ENCODE measurements at places on chromosomes 4 and X. TPM values are rescaled to one million over a fixed set of nuclear protein-coding genes. Genes with fewer than 3 reads are reported as not detected.

Gene EMCN
- total RNA-seq, result 15.3 TPM

Gene RPA4
- total RNA-seq, result 0.82 TPM

Gene TMPRSS11B
- total RNA-seq, result not detected

DNA sequence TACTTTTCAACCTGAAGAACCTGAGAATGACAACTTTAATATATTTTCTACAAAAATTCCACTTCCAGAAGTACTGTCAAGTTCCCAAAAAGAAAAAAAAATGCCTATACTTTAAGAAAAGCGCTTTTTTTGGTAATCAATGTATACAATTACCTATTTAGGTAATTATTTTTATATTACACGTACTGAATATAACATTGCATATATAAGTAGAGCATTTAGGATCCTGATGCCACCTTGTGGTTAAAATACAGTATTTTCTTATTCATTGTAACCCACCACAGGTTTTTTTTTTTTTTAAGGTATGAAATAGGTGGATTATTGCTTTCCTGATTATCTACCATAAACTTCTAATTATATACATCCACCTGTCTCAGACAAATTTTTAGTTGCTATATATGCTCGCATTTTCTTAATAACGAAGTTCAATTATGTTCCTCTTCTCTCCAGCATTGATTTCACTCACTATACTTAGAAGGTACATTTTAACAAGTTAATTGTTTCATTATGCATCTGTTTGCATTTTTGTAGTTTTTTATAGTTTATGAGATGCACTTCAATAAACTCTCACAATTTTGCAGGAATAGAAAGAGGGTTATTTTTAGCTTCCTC, 5.2 kb downstream of the MAP9 start:
- DNase-seq, result no peak

DNA sequence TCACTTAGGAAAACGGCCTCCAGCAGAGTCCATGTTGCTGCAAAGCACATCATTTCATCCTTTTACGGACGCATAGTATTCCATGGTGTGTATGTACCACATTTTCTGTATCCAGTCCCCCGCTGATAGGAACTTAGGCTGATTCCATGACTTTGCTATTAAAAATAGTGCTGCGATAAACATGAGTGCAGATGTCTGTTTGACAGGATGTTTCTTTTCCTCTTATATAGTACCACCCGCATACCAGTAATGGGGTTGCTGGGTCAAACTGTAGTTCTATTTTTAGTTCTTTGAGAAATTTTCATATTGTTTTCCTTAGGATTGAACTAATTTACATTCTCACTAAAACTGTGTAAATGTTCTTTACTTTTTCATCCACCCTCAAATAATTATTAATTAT, 50.5 kb downstream of the VEGFC start:
- no peak for DNase-seq

DNA sequence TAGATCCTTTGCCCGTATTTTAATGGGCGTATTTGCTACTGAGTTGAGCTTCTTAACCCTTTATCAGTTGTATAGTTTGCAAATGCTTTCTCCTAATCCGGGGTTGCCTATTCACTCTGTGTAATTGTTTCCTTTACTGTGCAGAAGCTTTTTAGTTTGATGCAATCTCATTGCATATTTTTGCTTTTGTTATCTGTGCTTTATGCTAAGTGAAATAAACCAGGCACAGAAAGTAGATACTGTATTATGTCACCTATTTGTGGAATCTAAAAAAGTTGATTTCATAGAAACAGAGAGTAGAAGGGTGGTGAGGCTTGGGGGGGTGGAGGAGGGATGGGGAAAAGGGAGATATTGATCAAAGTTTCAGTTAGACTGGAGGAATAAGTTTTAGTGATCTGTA, 17.7 kb downstream of the OGT start:
- no peak for DNase-seq

DNA sequence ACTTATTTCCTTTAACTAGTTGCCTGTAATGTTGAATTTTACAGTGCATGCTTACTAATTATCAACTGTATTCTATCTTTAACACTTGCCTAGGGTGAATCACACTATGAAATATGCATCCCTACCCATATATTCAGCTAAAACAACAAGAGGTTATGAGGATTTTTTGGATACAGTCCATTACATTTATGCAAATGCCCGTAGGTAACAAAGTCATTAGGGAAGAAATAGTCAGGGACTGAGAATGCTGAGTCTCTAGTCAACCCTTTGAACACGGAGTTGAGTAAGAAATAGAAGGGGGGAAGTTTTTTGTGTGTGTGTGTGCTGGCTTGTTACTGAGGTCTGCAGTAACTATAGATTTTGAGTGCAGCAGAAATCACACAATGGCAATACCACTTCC, 26.1 kb upstream of the CBLL2 start:
- DNase-seq, result no peak

- no peak for DNase-seq
These were observed 85.4 kb upstream of the IGFBP7 start for GRCh38 chr4:57195622-57196021.

GRCh38 chr4:6506616-6507140, 34.3 kb upstream of the PPP2R2C start:
- no peak for DNase-seq
